ENCODE measurements at places on chromosomes 6 and 20.

- no peak for DNase-seq
Measured at GRCh38 chr6:146526192-146526591, 17.4 kb upstream of the RAB32 start.

GRCh38 chr20:57559658-57560553 lies 1.0 kb upstream of the PCK1 start:
- no peak for DNase-seq

GRCh38 chr6:36968266-36968977 lies 13.9 kb downstream of the PI16 start:
- DNase-seq, result no peak

- DNase-seq, result no peak
Measured at GRCh38 chr6:158321960-158322359, 9.7 kb downstream of the TULP4 start.

GRCh38 chr6:38192487-38192886 lies 373.0 kb downstream of the ZFAND3 start:
- no peak for DNase-seq

DNA sequence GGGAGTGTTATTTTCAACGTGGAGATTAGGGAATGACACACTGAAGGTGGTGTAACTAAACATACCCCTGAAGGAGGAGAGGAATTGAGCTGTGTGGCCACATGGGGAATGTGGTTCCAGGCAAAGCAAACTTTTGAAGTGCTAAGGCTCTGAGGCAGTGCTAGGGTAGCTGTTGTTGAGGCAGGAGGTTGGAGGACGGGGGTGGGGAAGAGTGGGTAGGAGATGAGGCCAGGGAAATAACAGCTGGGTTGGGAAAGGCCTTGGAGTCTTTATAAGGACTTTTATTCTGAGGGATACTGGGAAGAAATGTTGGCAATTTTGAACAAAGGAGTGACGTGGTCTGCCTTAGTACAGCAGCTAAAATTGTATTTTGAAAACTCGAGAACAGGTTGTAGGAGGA lies 13.0 kb downstream of the RPRD1B start:
- no peak for DNase-seq

DNA sequence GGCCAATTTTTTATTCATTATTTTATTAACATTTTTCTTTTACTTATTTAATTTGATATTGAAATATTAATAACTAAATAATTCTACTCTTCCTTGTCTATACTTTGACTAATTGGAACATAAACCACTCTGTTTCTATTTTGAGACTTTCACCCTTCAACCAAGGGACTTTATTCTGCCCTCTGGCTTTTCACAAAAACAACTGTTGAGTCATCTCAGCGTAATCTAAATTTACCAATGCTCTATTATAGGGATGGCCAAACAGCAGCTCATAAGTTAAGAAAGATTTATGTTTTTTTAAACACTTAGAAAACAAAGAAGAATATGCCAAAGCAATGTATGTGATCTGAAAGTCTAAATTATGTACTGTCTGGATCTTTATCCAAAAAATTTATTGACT lies 46.7 kb downstream of the DOP1A start:
- DNase-seq, result no peak

DNA sequence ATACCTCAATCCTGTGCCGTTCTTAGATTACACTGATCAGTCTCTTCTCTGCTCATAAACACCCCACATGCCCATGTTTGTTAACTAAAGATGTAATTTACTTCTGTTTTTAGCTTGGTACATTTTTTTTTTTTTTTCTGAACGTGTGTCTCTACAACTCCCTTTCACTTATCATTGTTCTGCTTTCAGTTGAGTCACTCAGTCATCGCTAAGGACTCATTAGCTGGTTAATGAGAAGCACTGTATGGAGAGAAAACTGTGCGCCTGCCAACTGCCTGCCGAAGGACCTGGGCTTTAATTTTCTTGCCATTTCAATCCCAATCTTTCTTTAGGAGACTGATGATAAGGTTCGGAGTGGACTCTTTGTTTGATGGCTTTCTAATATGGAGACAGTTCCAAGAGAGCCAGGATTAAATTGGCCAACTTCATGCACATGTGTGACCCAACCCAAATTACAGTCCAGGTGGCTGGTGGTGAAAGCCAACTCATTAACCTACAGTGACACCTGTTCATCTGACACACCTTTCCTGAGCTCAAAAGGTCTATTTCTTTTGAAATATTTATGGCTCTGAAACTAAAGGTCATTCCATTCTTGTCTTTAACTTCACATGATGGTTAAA lies 334.1 kb downstream of the BCKDHB start:
- DNase-seq, result no peak

DNA sequence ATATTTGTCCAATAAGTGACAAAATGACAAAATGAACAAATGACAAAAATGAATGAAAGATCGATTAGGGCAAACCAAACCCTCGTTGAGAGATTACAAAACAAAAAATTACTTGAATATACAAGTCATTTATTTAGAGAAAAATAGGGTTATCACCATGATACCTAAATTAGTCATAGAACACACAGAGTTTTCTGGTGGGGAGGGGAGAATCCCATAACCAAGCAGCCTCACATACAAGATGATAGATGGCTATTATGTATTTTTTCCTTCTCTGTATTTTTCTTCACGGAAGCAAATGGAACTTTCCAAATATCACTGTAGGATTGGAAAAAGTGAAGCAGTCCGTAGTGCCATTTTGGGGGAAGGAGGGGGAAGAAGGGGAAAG lies 28.5 kb upstream of the BMP6 start:
- DNase-seq, result no peak

GRCh38 chr6:25703005-25703404 lies 51.0 kb downstream of the SCGN start:
- no peak for DNase-seq

DNA sequence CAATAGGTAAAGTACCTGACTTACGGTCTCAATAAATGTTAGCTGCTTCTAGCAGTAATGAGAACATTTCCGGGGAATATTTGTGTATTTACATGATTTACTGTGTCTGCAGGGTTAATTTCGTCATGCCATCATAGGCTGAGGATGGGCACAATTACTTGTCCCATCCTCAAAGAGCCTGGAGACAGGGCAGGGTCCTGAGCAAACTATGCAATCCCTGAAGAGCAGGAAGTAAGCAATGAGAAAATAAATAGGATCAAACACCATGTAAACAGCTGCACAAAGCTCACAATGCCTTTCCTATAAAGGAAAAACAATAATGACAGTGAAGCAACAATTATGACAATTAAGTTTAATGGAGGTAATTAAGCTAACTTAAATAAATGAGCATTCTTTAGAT lies 114.6 kb upstream of the FOXQ1 start:
- DNase-seq, result no peak

DNA sequence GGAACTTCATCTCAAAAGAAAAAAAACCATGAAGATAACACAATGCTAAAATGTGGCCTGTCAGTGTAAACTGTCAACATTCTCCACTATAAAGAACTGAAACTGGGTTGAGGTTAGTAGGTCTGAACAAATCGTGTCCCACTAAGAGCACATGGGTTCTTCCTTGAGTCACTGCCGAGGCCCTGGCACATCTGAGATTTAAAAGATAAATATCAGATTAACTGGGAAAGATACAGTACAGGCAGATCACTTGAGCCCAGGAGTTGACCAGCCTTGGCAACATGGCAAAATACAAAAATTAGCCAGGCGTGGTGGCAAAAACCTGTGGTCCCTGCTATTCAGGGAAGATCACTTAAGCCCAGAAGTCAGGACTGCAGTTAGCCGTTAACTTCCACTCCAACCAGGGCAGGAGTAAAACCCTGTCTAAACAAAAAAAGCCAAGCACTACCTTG lies 5.6 kb downstream of the EEF1A1 start:
- no peak for DNase-seq

- no peak for DNase-seq
Measured at GRCh38 chr6:16670183-16670582, 91.1 kb downstream of the ATXN1 start.

DNA sequence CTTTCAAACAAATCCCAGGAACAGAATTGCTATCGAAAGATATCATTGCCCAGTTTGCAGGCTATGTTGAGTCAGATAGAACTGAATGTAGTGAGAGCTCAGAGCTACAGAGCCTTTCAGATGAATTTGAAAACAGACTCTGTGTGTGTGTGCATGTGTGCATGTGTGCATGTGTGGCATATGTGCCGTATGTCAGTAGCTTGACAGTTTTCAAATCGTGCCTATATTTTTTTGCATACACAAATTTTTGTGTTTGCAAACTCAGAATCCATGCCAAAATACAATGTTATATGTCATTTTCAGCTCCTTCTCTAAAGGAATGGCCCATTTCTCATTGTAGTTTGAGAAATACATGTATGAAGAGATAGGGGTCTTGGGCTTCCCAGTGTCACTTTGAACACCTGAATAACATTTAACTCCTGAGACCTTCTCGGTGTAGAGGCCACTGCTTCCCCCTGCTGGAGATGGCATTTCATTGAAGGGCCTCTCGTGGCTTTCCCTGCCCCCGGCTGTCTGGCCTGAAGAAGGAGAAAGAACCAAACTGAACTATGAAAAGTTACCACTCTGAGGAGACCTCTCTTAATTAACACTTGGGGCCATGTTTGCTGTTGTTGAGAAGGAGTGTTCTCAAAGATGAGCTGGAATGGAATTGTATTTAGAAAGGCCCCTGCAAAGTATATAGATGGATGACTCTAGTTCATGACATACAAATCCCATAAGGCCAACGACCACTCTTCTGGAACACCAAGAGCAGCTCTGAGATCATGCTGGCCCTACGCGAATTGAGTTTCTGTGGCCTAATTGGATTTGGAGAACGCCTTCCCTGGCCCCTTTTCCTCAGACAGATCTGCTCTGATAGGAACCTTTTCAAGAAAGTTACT lies 58.7 kb downstream of the VAPB start:
- DNase-seq, result peak; percentile 10

DNA sequence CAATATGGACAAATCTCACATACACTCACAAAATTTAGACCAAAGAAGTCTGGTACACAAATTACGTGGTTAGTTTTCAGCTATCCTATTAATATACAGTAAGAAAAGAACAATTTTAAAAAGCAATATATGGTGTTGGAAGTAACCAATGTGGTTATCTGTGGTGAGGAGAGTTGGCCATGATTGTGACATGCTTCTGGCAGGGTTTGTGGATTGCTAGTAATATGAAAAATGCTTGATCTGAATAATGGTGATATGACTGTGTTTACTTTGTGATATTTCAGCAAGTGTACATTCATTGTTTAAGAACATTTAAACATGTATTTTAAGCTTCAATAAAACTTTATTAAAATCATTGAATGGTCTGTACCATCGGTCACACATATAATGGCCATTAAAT lies 99.1 kb downstream of the ADGB start:
- DNase-seq, result no peak

DNA sequence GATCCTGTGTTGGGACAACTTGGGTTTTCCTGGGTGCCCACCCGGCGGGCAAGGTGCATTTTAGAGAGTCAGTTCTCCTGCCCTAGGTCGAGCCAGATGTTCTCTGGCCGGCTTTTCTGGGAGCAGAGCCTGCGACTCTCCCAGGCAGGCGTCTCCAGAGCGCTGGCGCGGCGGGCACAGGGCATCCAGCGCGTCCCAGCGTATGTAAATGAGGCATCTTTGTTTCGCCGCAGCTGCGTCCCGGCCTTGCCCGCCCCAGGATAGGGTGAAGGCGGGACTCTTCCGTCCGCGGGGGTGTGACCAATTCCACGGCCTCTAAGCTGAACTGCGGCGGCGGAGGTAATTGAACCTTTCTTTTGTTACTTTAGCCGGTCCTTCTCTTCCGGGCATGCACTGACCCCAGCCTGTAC lies 9.1 kb downstream of the GRIK2 start:
- DNase-seq, result no peak

DNA sequence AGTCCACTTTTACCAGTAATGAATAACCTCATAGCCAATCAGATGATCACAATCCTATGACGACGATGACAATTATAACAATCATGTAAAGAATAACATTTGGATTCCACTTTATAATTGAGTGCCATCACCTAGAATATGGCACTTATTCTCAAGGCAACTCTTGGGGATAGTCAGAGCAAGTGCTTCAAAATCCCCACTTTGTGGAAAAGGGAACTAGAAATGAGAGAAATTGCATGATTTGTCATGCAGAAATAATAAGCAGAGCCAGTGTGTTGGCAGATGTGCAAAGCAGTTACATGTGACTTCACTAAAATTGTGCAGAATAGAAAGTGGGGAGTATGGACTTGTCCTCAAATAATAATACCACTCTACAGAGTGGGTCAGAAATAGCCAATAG lies 41.3 kb downstream of the FRK start:
- DNase-seq, result no peak

DNA sequence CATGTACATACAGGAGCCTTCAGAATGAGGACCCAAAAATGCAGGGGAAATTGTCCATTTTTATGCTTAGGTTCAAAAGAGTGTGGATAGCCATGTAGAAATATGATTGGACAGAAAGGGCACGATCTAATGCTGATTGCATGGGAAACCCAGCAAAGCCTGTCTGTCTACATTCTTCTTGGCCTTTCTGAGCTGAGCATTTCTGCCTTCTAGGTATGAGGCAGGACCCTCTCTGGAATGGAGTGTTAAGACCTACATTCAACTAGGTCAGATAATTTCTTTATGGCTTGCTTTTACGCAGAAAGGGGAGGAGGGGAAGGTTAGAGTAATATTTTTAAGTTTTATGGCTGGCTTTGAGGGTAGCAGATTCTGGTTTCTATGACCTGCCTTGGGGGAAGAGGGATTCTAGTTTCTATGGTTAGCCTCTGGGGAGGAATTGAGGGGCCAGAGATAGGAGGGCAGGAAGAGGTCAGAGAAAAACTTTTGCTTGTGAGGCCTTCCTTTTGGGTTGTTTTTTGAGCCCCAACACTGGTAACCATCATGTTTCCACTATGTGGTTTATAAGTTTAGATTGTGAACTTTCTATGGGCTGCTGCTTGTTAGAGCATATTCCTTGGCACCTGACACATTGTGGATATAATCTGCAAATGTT lies 63.5 kb downstream of the LYRM2 start:
- DNase-seq, result no peak

DNA sequence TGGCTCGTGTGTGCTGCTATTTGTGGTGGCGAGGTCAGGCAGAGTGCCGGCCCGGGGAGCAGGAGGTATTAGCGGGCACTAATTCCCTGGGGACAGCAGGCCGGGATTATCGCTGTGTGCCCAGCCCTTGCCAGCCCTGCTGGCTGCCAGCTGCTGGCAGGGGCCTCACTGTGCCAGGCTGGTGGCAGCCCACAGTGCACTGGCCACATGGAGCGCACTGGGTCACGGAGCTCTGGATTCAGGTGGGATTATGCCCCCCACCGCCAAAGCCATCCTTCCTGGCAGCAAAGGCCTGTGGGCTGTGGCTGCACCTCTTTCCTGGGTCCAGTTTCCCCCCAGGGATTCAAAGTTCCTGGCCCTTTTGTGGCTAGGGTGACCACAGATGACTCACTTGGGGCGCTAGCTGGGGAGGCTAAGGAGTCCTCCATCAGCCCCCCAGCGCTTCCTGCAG lies 59.7 kb downstream of the YTHDF1 start:
- no peak for DNase-seq

GRCh38 chr20:63498960-63499337 lies at the start of gene EEF1A2:
EEF1A2 (minus strand) TSS chr20:63499083; CDS start chr20:63497763, 1,320 bp downstream.
- no peak for DNase-seq

DNA sequence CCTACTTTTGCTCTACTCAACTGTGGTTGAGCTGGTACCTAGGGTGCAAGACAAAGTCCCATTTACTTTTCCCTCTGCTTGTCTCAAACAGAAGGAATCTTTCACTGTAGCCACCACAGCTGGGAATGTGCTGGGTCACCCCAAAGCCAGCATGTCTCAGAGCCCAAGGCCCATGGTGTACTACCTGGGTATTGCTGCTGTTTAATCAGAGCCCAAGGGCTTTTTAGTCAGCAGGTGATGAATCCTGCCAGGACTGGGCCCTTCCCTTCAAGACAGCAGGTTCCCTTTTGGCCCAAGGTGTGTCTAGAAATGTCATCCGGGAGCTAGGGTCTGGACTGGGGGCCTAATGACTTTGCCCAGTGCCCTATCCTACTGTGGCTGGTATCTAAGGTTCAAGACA lies 249.8 kb downstream of the HDGFL1 start:
- no peak for DNase-seq

All from C1 segment of cervical spinal cord (tissue), 14 donors.